Kidney (tissue), 22 donors: ENCODE measurements at places on chromosomes 16 and 17. TPM values are rescaled to one million over a fixed set of nuclear protein-coding genes. Genes with fewer than 3 reads are reported as not detected.
A peak's percentile ranks its signal among the peaks of the same experiment; 100 is the strongest.

DNA sequence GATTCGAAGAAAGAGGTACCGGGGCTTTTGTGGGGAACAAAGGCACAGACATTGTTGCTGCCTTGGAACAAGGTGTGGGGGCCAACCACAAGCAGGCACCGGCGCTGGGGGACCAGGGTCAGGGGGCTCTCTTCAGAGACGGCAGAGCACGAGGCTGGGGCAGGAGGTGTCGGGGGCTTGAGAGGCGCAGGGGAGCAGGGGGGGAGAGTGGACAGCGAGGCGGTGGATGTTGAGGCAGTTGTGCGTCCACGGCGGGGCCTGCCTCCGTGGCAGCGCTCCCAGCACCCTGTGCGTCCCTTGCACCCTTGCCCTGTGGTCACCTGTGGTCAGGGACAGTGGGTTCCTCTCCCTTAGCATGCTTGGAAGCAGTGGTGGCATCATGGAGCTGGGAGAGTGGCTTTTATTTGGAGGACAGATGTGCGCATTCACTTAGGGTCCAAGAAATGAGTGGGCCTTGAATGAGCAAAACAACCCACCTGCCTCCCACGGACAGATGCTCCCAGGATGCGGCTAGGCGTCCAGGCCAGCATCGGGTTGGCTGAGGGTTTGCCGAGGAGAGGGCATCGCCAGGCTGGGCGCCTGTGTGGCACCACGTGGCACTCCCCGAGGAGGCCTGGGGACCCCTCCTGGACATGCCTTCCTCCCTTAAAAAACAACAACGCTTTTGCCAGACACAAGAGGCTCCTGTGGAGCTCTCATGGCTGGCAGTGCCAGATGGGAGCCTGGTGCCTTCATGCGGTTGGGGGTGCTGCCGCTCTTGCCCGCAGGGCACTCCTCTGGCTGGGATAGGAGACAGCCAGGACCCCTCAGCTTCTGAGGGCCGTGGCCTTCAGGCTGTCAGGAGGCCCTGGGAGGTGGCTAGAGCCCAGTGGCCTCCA lies 113.0 kb downstream of the BANP start:
- no peak overlapping the region for H3K4me3 ChIP-seq
- H3K27me3 ChIP-seq = no peaks in the 10 kb centered on the region
- H3K36me3 ChIP-seq = peaks cover 3% of the 10 kb centered on the region
- DNase-seq = no peak

DNA sequence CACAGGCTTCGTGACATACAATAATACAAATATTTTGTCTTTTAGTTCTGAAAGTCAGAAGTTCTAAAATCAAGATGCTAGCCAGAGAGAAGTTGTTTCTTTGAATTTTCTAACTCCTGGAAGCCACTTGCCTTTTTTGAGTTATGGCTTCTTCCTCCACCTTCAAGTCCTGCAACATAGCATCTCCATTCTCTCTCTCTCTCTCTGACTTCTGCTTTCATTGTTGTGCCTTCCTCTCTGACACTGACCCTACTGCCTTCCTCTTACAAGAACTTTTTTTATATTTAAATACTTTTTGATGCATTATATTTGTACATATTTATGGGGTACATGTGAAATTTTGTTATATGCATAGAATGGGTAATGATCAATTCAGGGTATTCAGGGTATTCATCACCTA lies 205.9 kb downstream of the MAP2K6 start:
- H3K36me3 ChIP-seq = no peaks in the 10 kb centered on the region
- DNase-seq = no peak
- no peaks in the 10 kb centered on the region for H3K4me1 ChIP-seq
- no peak overlapping the region for H3K4me3 ChIP-seq
- H3K27me3 ChIP-seq = no peaks in the 10 kb centered on the region

- no peaks in the 10 kb centered on the region for H3K27me3 ChIP-seq
- H3K4me1 ChIP-seq = no peaks in the 10 kb centered on the region
- DNase-seq = no peak
- H3K27ac ChIP-seq = no peak overlapping the region
- no peaks in the 10 kb centered on the region for H3K36me3 ChIP-seq
- no peak overlapping the region for H3K4me3 ChIP-seq
These were observed 7.9 kb downstream of the RPUSD1 start for GRCh38 chr16:780296-780695.

DNA sequence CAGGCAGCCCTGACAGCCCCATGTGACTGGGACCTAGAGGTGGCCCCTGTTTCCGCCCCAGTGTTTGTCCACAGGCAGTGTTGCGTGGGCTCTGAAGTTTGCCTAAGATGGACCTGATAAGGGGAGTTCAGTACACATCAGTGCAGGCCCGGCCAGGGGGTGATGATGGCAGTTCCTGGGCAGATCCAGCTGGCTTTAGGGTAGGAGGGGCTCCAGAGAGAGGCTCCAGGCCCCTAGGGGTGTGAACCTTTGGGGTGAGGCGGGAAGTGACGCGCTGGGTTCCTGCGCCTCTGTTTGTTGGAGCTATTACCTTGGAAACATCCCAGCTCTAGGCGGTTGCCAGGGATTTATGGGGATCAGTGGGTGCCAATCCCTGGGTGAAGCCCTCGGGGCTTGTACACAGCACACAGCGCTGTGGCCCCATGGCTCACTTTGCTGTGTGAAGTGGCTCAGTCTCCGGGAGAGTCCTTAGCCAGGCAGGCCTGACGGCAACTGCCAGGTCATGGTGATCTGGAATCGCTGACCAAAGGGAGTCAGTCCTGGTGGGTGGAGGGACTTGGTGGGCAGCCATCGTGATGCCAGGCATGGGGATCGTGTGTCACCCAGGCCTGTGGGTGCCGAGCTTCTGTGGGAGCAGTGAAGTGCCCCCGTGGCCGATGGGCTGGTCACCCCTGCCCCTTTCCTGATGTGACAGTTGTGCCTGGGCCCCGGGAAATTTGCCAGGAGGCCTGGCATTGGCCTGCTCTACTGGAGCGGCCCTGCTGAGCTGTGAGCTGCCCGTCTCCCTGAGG lies 146.1 kb downstream of the SEC14L1 start:
- DNase-seq = peak; percentile 79
- H3K27me3 ChIP-seq = no peaks in the 10 kb centered on the region
- peaks cover 36% of the 10 kb centered on the region for H3K4me1 ChIP-seq

GABARAPL2 gene
- 116 TPM for total RNA-seq

PMFBP1 gene
- 0.69 TPM for total RNA-seq
